Naive B cell (primary cell): ENCODE measurements at places on chromosomes 6 and 20. TPM values are rescaled to one million over a fixed set of nuclear protein-coding genes. Genes with fewer than 3 reads are reported as not detected.

The TMEM244 gene
- not detected for polyA plus RNA-seq

The NOX3 gene
- not detected for polyA plus RNA-seq

The WFDC12 gene
- not detected for polyA plus RNA-seq

The FAM110A gene
- 11.8 TPM for polyA plus RNA-seq

The OR2H2 gene
- polyA plus RNA-seq, result not detected

The POM121L2 gene
- not detected for polyA plus RNA-seq

The SLC22A16 gene
- polyA plus RNA-seq, result not detected

The BPI gene
- polyA plus RNA-seq, result not detected

The TDP2 gene
- 32.4 TPM for polyA plus RNA-seq

The RAET1L gene
- not detected for polyA plus RNA-seq

The ARHGAP40 gene
- not detected for polyA plus RNA-seq

The FNDC11 gene
- polyA plus RNA-seq, result 1.8 TPM

The ABHD16B gene
- not detected for polyA plus RNA-seq

The SFTA2 gene
- not detected for polyA plus RNA-seq
